ENCODE measurements at places on chromosomes 1 and 21. TPM values are rescaled to one million over a fixed set of nuclear protein-coding genes. Genes with fewer than 3 reads are reported as not detected.

DNA sequence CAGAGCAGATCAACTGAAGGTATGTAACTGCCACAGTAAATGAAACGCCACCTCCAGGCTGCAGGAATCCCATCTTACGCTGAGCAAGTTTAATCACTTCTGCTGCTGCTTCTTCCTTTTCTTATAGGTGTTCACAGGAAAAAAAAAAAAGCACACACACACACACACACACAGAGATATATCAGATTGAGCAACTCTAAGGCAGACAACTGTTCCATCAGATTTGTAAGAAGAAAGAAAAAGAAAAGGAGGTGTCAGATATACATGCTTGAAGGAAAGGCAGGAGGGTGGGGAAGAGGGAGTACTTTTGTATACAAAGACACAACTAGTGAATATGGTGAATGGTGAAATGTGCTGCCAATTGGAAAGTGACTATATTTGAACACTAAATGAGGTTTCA lies 28.6 kb downstream of the DSTYK start:
- DNase-seq = no peak

DNA sequence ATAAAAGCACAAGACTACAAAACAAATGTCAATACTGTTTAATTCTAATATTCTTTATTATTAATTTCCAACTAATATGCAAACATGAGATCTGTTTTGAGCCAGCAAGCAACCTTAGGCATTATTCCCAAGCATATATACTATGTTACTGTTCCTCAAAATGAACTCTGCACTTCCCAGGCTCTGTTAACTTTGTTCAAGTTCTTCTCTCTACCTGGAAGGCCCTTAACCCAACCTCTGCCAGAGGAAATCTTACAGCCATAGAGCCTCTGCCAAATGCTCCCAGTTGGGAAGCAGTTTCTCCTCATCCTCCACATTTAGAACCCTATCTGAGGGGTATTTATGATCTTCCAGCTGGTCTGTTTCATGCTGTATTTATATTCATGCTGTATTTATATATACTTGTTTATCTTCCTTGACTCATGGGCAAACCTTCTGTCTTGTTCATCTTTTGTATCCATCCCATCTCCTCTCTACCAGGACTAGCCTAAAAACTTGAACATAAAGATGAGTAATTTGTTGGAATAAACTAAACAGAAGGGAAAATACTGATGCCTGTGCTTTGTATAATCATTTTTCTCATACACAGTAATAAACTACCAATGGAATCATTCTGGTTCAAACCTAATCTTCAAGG lies 5.3 kb downstream of the IVNS1ABP start:
- DNase-seq = no peak

DNA sequence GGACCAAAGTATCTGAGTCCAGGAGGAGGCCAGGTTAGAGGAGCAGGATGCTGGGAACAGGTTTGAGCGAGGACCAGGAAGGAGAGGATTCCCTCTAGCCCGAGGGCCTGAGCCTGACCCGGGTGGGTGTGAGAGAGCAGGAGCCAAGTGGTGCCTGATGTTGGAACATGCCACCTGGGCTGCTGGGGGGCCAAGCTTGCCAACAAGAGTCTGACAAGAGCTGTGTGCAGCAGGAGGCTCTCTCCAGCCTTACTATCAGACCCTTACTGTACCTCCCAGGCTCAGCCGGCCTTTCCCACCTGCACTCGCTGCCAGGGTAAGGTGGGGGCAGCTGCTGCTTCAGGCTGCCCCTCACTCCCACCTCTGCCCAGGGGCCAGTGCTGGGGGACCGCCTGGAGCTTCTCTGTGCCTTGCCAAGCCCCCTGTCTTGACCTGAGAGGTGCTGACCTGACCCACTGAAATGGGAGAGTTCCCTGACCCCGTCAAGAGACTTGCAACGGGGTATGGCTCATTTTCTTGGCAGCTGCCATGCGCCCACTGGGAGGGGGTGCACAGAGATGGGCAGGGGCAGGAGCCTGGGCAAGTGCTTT lies 159.6 kb upstream of the VAMP3 start:
- DNase-seq = peak; percentile 30

The TDRD10 gene
- total RNA-seq = 2.5 TPM

GRCh38 chr1:230750986-230751625 lies 3.9 kb downstream of the CAPN9 start:
- DNase-seq = no peak

GRCh38 chr21:39088031-39088370 lies 95.2 kb downstream of the PSMG1 start:
- DNase-seq = no peak

The TRMT1L gene
- total RNA-seq = 25.6 TPM

DNA sequence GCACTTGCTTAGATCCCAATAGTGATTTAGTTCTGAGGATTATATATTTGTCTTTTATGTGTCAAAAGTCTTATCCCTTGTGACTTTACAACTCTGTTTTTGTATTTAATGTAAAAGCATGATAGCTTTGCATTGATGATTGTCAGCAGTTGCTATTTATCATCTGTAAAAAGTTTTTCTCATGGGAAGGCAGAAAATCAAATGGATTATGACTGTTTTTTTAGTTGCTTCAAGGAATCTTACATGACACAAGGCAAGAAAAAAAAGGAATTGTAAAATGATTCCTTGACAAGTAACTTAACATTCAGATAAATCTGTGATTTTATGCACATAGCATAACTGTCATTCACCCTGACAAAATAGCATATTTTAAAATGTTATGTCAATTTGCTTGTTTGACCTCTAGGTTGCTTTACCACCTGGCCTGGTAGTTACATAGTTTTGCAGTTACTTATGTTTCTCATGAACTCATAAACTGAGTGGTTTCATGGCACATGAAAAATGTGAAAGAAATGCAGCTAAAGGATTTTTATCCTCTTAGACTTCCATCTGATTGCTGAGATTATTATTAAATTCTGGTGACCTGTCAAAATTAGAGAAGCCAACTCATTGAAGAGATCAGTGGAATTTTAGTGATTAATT lies 622.6 kb downstream of the ADGRL2 start:
- DNase-seq = no peak

GRCh38 chr1:221696718-221697461 lies 45.0 kb downstream of the DUSP10 start:
- no peak for DNase-seq

The CHIA gene
- total RNA-seq = not detected

DNA sequence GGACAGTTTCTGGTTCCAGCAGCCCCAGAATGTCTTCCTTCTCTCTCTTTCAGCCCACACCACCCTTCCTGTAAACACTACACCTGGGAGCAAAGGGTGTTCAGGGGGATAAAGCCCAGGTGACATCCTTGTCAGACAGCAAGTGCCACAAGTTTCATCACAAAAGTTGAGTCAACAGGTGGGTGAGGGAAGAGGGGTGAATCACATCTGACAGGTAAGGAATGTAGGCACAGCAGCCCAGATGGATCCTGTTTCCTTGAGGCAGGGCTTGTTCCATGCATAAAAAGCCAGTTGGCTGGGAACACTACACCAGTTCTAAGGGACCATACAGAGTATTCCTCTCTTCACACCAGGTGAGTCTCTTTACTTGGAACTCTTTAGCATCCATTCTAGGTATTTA lies at the start of gene SPRR1B:
TSS of gene SPRR1B (plus strand) at position 309 of the 400 bp plus-strand sequence. CDS start 1,143 bp downstream, outside the sequence.
- DNase-seq = no peak

- DNase-seq = peak; percentile 44
These were observed at the start of gene LRRN2 for GRCh38 chr1:204685236-204686006. LRRN2 (minus strand) TSS chr1:204685738; CDS start chr1:204619992, 65,746 bp downstream.

The LRRC53 gene
- not detected for total RNA-seq

DNA sequence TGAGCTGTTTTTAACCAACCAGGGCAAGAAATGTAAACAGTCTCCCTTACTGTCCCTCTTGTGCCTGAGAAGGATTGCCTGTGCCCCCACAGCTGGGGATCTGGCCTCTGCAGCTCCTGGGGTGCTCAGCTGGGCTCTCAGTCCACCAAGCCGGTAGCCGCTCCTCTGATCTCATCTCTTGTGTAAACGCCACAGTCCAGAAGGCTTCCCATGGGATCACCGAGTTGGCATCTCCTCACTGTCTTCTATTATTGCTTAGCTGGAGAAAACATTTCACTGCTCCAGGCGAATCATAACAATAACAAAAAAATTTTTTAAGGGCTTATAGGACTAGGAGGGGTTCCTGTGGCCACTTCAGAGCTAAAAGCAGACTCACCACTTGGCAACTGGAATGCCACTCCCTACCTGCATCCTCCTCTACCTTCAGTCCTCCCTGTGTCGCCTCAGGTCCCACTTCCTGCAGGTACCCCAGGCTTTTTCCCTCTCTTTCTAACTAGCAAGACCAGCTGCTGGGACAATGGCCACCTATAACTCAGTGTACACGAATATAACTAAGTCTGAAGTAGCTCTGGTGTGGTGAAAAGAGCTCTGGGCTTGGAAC lies 75.8 kb downstream of the ATP1A1 start:
- DNase-seq = no peak

DNA sequence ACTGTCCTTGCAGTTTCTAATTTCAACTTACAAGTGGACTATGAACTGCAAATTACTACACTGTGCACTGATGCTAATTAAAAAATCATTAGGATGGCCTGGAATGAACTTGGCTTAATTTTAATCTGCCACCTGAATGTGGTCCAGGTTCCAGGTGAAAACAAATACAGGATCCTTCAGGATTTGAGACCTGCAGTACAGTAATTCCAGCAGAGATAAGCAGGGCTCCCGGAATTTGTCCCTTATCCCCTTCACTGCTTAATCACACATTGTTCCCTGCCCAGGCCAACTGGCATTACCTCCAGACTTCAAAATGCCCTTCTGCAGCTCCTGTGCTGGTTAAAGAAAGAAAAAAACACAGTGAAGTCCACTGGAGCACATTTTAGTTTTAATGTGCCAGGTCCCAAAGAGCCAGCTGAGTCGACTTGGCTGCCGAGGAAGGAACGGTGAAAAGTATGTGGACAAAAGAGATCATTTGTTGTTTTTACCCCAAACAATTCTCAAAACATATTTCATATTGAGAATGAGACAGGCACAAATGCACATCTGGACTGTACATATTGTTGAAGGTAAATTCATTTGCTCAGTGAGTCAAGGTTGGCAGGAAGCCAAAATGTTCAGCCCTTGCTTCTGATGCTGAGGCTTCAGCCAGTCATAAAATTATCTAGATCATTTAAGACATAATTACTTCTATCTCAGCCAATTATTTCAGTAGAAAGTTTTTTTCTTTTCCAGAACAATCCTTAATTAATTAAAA lies 28.3 kb downstream of the DEGS1 start:
- no peak for DNase-seq

The TRIM67 gene
- total RNA-seq = 0.05 TPM

The SELL gene
- total RNA-seq = 0.89 TPM

DNA sequence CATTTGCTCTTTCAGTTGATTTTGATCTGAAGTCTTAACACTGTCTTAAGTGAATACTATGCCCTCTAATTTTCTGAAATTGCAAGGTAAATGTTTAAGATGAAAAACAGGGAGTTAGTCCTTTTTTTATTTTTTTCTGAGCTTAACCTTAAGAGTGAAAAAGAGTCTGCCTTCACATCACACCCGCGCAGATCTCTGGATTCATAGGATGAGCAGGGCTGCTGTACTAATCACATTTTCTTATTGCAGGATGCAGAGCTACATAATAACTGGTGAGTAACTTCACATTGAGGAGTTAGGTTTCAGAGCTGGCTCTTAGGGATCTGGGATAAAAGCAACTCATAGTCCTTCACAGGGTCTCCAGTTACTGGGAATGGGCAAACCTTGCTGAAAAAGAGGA lies 188.7 kb upstream of the ATP1B1 start:
- no peak for DNase-seq

GRCh38 chr1:160971618-160972056 lies 17.0 kb upstream of the ITLN2 start:
- DNase-seq = no peak

GRCh38 chr1:71298633-71299032 lies 217.8 kb upstream of the ZRANB2 start:
- no peak for DNase-seq

The TEKT2 gene
- total RNA-seq = not detected

The RGS1 gene
- total RNA-seq = 0.65 TPM

GRCh38 chr1:31881688-31882000 lies 56.5 kb downstream of the PTP4A2 start:
- no peak for DNase-seq

GRCh38 chr1:7427605-7428300 lies 343.3 kb upstream of the VAMP3 start:
- DNase-seq = peak; percentile 35

- DNase-seq = no peak
These were observed 32.0 kb upstream of the PSEN2 start for GRCh38 chr1:226838456-226838855.

- DNase-seq = no peak
These were observed 511.0 kb downstream of the OMA1 start for GRCh38 chr1:58035523-58035922.

DNA sequence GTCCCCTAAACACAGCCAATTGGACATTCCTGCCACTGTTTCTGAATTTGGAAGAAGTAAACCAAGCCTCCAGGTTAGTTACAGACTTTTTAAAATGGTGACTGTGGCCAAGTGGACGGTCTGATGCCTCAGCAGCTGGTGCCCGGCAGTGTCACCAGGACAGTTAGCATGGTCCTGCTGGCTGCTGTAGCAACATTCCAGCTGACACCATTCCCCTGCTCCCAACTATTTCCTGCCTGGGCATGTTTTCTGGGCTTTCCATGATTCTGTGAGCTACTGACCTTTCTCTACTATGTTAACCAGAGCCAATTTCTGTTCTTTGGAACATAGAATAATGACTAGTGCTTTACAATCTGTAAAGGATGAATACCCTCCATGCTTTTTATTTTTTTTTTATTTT lies 95.0 kb downstream of the TLR5 start:
- DNase-seq = no peak

DNA sequence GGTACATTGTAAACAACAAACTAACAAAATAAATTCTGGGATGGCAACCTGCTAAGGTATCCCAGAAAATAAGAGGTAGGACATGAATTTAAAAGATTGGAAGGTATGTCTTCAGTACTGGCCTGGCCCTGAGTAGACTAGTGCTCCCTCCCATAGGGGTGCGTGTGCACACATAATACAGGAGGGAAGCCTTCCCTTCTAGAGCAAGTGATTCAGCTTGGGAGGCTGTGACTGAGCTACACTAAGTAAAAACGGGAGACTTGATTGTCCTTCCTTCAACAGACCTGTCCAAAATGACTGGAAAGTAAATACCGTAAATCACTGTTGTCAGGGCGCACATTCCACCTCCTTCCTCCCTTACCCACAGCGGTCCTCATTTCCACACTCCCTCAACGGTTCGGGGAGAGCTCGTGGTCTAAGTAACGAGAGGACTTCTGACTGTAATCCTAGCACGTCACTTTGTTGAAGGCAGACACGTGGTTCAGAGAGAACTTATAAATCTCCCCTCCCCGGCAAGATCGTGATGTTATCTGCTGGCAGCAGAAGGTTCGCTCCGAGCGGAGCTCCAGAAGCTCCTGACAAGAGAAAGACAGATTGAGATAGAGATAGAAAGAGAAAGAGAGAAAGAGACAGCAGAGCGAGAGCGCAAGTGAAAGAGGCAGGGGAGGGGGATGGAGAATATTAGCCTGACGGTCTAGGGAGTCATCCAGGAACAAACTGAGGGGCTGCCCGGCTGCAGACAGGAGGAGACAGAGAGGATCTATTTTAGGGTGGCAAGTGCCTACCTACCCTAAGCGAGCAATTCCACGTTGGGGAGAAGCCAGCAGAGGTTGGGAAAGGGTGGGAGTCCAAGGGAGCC lies at the start of gene TGFB2:
TSS of gene TGFB2 (plus strand) at position 523 of the 859 bp plus-strand sequence. CDS start 1,366 bp downstream, outside the sequence.
- DNase-seq = no peak
